Stimulated activated CD8-positive, alpha-beta memory T cell treated with anti-CD3 and anti-CD28 coated beads, Interleukin-7, amount 100 ng/mL, for 1 hour (primary cell): ENCODE measurements at places on chromosomes 4 and X.

- DNase-seq: no peak
These were observed at the start of gene VGLL1 for GRCh38 chrX:136531951-136532350. Gene VGLL1, plus strand, starts transcription at chrX:136532215. Its CDS starts 3,806 bp downstream, at chrX:136536021.

DNA sequence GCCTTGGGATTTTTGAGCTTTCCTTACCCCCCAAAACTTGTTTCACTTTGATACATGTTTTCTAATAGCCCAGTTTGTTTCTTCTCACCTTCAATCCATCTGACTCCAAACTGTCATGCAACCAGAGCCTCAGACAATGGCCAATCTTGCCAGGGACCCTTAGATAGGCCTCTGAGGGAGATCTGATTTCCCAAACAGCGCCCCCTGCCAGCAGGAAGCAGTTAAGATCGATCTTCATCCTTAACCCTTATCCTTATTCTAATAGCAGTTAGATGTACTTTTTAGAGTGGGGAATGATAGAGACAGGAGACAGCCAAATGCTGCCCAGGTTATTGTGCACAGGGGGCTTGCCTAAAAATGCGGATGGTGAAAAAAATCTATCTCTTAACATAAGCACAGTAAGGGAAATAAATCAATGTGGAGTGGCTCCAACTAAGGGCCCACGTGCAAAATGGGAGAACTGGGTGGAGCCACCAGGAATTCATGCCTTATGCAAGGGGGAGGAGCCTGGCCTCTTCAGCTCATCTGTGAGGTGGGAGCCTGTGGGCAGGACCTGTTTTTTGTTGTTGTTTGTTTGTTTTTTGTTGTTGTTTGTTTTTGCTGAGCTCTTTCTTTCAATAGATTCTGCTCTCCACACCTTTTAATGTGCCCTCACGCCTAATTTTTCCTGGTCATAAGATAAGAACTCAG lies 833.6 kb upstream of the AGA start:
- no peak for DNase-seq

- DNase-seq: no peak
These were observed 120.4 kb downstream of the ARAP2 start for GRCh38 chr4:36123906-36124305.

- DNase-seq: peak; percentile 5
These were observed 500 bp downstream of the GAR1 start for GRCh38 chr4:109816082-109816442.

DNA sequence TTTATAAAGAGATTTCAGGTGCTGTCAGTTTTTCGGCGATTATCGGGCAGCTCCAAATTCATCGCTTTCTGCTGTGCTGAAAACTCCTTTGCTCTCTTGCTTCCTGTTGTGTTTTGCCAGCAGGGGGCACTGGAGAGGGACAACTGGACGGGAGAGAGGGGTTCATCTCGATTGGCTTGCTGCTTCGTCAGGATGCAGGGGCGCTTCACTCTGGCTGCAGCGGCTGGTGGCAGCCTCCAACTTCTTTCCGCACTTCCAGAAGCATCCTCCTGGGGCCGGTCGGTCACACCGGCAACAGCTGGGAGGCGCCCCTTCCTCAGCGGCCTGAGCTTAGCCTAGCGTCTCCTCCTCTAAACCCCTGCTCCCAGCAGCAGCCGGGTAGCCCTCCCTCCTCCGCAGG lies 29.5 kb downstream of the MSL3 start:
- peak; percentile 51 for DNase-seq

DNA sequence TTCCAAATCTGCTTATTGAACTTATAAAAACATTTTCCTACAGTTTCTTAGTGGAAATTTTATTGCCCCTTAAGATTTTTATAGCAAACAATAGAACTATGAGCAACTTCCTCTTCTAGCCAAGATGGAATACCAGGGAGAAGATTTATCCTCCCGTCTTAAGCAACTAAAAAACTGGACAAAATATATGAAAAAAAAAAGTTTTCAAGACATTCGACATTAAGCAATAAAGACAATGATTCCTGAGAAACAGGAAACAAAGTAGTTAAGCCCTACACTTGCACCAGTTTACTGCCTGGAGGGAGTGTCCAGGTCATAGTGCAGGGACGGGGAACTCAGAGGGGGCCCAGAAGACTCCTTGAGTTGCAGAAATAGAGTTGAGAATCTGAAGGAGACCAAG lies 516.1 kb upstream of the DIPK2B start:
- no peak for DNase-seq

DNA sequence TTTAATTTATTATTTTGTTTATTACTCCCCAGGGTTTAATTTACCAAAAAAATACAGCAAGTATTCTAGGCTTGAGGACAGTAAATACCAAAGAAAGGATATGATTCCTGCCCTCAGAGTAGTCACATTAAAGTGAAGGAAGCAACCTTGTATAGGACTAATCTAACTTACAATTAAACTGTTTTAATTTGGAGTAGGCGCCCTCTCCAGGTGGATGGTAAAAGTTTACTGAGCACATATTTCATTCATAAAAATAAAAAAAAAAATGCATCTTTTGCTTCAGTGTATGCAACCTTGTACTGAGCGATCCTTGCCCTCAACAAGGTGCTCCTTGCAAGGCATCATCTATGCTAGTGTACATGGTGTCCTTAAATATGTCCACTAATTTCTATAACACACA lies 72.0 kb upstream of the MAGEB16 start:
- DNase-seq: no peak

GRCh38 chr4:3491681-3492405 lies 28.7 kb downstream of the DOK7 start:
- DNase-seq: no peak

DNA sequence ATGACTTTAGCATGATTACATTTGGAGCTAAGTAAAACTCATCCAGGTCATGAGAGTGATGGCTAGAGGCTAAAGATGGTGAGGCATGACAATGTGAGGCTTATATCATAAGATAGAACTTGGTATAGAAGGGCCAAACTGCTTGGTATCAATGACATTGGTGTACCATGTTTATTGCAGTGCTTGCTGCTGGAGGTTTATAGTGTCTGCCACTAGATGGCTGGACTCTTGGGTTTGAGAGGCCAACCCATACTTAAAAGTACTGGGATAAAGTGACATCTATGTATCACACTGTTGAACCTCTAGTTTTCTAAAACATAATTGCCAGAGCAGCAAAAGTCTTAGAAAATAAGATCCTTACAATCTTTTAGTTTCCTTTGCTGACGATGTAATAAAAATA lies 83.0 kb upstream of the TACR3 start:
- DNase-seq: no peak

DNA sequence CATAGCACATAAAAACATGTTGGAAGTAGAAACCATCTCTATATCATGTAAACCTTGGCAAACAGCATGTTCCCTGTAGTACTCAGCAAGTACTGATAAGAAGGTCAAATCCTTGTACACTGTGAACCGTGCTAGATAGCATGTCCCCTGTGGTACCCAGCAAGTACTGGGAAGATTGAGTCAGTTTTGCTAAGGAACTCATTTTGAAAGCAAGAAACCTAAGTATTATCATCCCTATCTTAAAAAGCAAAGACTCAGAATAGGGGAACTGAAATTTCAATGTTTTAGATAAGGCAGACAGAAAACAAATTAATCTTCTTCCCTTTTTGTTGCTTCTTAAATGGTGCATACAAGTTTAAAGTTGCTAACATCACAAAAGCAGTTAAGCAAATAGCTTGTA lies 180.2 kb downstream of the RBM46 start:
- no peak for DNase-seq

DNA sequence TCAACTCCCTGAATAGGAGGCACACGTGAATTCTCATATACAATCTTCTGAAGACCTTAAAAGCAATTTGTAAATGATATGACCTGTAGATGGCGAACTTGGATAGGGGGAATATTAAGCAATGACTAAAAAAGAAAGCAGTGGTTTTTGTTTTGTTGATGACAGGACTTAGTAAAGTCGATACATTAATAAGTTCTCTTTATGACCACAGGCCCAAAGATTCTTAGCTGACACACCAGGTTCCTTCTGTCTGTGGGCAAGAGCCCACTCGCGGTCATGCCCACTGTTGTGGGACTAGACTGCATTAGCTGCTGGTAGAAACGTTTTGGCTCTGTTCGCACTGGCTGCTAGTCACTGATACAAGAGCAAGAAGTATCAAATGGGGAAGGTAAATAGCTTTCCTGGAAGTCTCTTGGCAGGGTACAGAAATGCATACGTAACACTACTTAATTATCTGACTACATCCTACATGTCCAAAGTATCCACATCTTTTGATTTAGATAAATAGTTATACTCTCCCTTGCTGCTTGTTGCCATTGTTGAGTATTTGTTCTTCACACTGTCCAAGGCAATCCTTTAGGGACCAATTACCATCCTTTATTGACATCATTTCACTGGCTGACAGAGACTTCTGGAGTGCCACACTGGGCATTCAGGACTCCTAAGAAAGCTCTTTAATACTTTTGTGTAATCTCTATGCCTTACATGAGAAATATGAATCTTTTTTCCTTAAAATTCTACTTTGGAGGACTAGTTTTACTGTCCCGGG lies 31.0 kb downstream of the ALPK1 start:
- no peak for DNase-seq

GRCh38 chr4:155675709-155676429 lies 9.2 kb downstream of the GUCY1A1 start:
- DNase-seq: no peak

DNA sequence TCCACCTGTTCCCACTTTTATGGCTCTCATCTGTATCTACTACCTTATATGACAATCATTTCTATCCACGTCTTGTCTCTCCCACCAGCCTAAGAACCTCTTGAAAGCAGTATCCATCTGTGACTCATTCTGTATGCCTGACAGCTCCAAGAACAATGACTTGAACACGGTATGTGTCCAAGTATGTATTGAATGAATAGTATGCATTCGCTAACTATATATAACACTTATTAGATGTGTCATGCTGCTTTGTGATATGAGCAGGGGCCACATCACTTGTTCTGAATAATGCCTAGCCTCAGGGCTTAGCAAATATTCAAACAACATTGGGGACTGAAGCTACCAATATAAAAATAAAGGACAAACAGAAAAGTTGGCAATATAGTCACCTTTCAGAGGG lies 4.9 kb downstream of the OPHN1 start:
- DNase-seq: no peak

DNA sequence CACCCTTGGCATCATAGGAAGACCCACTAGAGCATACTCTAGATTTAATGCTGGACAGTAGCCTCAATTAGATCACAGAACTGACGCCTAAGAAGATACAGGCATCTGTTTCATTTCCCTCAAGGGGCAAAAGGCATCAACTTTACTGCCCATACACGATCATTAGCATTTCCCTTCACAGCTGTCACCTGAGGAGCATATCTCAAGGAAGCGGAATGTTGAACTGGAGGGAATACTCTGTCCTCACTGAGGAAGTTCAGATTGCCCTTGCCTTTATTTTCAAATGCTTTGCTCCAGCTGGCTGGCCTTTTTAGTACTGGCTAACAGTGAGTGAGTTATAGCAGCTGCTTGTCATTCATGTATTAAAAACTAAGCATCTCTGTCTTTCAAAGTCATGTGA lies 508.4 kb upstream of the GALNT7 start:
- no peak for DNase-seq

DNA sequence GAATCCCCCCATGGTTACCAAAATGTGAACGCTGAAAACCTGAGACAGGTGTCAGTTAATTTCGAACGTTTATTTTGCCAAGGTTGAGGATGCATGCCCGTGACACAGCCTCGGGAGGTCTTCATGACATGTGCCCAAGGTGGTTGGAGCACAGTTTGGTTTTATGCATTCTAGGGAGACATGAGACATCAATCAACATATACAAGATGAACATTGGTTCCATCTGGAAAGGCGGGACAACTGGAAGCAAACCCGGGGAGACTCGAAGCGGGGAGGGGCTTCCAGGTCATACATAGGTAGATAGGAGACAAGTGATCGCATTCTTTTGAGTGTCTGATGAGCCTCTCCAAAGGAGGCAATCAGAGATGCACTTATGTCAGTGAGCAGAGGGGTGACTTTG lies 11.0 kb upstream of the SH3BP2 start:
- DNase-seq: no peak

GRCh38 chr4:27168783-27169182 lies 308.1 kb downstream of the STIM2 start:
- no peak for DNase-seq

GRCh38 chrX:114580336-114580735 lies 3.5 kb upstream of the HTR2C start:
- no peak for DNase-seq

- no peak for DNase-seq
These were observed 35.0 kb upstream of the RASGEF1B start for GRCh38 chr4:81506731-81507130.

GRCh38 chrX:16665089-16665488 lies 15.1 kb downstream of the S100G start:
- no peak for DNase-seq

- no peak for DNase-seq
These were observed 33.0 kb downstream of the PPA2 start for GRCh38 chr4:105440890-105441289.

- no peak for DNase-seq
These were observed 29.2 kb downstream of the P2RY8 start for GRCh38 chrX:1507511-1508463.

DNA sequence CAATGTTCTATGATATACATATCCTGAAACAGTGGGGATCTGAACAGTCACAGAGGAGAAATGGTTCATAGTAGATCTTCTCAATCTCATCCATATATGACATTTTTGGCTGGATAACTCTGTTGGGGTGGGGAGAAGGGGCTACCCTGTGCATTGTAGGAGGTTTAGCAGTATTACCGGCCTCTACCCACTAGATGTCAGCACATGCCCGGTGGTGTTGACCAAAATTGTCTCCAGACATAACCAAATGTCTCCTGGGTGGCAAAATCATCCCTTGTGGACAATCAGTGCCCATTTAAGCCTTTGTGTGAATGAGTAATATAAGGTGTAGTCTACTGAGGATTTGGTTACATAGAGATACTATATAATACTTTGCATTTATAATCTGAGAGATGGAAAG lies 89.9 kb downstream of the PLS3 start:
- DNase-seq: no peak

DNA sequence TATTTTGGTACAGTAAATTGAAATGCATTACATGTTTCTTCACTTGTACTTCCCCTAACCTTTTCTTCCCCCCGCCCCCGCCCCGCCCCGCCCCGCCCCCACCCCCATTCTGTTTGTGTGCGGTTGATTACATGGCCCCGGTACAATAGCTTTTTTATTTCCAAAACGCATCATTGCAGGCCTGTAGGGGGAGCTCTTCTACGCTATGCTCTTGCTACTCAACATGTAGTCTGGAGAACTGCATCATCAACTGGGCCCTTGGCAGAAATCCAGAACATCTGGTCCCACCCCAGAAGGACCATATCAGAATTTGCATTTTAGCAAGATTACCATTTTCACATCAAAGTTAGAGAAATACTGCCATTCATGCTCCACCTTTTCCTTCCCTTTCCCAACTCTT lies 333.3 kb upstream of the DDX53 start:
- DNase-seq: no peak

DNA sequence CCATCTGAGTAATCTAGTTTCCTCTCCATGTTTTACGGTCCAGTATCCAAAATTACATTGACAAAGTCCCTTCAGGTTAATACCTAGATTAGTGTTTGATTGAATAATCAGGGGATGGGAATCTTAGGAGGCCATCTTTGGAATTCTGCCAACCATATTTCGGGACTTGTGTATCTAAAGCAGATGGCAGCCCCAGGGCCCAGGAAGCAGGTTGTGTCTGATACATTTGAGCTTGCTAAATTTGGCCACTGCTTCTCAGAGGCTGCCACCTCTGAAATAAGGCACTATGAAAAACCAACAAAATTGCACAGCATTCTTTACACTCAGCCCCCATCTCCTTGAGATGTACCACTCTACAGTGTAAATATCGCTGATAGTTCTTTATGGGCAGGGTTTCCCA lies 102.1 kb downstream of the ASB9 start:
- no peak for DNase-seq

- DNase-seq: no peak
These were observed 215.3 kb upstream of the AR start for GRCh38 chrX:67328476-67328875.
